ENCODE measurements at places on chromosomes 6 and 20.

- DNase-seq: no peak
Observed at GRCh38 chr6:32416036-32416435, 9.1 kb upstream of the BTNL2 start.

- DNase-seq: no peak
Observed at GRCh38 chr20:32052090-32052777, at the start of gene HCK. Gene HCK, plus strand, starts transcription at chr20:32052242.

DNA sequence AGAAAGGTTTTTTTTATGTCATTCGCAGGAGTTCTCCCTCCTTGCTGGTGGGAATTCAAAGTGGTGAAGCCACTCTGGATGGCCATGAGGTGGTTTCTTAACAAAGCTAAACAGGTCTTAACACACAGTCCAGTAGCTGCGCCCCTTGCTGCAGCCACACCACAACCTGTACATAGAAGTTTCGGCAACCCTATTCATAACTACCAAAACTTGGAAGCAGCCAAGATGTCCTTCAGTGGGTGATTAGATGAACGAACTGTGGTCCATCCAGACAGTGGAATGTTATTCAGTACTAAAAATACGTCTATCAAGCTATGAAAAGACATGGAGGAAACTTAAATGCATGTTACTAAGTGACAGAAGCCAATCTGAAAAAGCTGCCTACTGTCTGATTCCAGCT lies 78.9 kb downstream of the FAM120B start:
- DNase-seq: no peak

DNA sequence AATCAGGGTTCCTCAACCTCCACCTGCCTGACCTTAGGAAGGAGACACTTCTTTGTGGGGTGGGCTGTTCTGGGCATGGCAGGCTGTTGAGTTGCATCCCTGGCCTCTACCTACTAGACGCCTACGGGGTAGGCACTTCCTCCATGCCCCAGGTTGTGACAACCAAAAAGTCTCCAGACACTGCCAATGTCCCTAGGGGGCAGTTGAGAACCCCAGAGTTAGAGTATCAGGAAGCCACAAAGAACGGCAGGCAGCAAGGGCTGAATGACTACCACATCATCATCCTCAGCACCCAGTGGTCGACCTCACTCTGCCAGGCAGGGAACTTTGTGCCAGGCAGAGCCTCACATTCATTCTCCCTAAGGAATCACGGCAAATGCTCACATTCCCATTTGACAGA lies 21.5 kb downstream of the PMEPA1 start:
- DNase-seq: no peak

GRCh38 chr6:44842616-44843015 lies 455.1 kb downstream of the CDC5L start:
- DNase-seq: no peak

DNA sequence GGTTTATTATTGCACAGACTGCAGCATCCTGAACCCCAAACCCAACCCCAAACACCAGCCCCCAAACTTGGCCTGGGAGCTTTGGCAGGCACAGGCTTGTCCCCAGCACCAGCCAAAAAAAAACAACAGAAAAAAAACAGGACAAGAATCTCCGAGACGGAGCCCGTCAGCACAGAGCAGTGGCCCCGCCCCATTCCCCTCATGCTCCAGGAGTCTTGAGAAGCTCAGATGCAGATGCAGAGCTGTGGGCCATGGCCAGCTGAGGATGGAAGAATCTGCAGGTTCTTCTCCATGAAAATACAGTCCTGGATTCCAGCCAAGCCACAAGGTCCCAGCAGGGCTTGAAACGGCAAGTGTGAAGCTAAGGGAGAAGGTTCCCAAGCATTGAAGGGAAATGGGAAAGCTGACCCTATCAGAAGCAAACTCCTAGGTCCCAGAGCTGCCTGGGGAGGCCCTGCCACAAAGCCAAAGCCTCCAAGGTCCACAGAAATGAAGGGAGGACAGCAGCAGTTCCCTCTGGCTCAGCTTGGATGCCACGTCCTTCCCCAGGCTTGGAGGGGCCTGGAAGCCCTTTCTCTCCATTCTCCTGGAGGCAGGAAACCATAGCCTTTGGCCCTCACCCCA lies 75.2 kb downstream of the JPH2 start:
- DNase-seq: no peak

DNA sequence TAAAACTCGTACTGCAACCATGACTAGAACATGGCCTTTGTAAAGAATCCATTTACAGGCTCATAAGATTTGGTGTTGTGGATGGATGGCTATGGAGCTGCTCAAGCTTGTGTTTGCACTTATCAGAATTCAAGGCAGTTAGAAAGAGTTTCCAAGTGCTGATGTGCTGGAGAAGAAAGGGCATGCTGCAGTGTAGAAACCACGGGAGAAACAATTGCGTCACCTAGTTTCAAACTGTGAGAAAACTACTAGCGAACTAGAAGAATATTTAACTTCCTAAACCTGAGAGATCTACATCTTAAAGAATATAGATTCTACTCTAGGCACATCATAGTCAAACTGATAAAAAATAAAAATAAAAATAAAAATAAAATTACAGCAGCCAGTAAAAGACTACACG lies 116.2 kb downstream of the SGK1 start:
- DNase-seq: no peak

Data from iPS DF 6.9 (cell line).